Right renal cortex interstitium (tissue), 3 donors: ENCODE measurements at places on chromosomes 12 and 14. TPM values are rescaled to one million over a fixed set of nuclear protein-coding genes. Genes with fewer than 3 reads are reported as not detected.

GRCh38 chr14:63960926-63961567 is 108.2 kb downstream of the SYNE2 start:
- DNase-seq, result no peak

- no peak for DNase-seq
Observed at GRCh38 chr14:22558221-22558913, 30.7 kb downstream of the DAD1 start.

GRCh38 chr12:1360441-1361210 is 233.8 kb downstream of the FBXL14 start:
- no peak for DNase-seq

- no peak for DNase-seq
Observed at GRCh38 chr12:6178981-6179761, 21.0 kb upstream of the CD9 start.

- no peak for DNase-seq
Observed at GRCh38 chr12:55652352-55652751, 15.7 kb downstream of the OR10P1 start.

GRCh38 chr14:103594265-103594664 is 31.5 kb downstream of the COA8 start:
- no peak for DNase-seq

- DNase-seq, result no peak
Observed at GRCh38 chr14:72711936-72712335, 182.0 kb downstream of the DPF3 start.

- no peak for DNase-seq
Observed at GRCh38 chr14:78103271-78103670, 66.9 kb upstream of the NRXN3 start.

GRCh38 chr12:8609061-8609570 is 3.5 kb downstream of the AICDA start:
- DNase-seq, result no peak

- no peak for DNase-seq
Observed at GRCh38 chr12:16119618-16120415, 157.7 kb downstream of the SLC15A5 start.

GRCh38 chr12:113840401-113841042 is 125.6 kb downstream of the RBM19 start:
- no peak for DNase-seq

DNA sequence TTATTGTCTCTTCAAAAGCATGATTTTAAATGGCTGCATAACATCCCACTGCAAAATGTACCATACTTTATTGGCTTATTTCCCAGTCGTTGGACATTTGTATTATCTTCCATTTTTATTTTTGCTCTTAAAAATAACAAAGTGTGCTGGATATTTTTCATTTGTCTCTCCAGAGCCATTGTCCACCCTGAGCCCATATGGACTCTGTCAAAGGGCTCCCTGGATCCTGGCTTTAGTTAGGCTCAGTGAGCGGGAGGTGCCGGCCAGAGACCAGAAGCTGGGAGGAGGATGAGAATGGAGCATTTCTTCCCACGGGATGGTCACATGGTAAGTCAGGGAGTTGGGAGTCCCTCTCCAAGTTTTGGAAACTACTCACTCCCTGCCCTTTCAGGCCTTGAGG is 296.9 kb downstream of the NUAK1 start:
- peak; percentile 39 for DNase-seq

DNA sequence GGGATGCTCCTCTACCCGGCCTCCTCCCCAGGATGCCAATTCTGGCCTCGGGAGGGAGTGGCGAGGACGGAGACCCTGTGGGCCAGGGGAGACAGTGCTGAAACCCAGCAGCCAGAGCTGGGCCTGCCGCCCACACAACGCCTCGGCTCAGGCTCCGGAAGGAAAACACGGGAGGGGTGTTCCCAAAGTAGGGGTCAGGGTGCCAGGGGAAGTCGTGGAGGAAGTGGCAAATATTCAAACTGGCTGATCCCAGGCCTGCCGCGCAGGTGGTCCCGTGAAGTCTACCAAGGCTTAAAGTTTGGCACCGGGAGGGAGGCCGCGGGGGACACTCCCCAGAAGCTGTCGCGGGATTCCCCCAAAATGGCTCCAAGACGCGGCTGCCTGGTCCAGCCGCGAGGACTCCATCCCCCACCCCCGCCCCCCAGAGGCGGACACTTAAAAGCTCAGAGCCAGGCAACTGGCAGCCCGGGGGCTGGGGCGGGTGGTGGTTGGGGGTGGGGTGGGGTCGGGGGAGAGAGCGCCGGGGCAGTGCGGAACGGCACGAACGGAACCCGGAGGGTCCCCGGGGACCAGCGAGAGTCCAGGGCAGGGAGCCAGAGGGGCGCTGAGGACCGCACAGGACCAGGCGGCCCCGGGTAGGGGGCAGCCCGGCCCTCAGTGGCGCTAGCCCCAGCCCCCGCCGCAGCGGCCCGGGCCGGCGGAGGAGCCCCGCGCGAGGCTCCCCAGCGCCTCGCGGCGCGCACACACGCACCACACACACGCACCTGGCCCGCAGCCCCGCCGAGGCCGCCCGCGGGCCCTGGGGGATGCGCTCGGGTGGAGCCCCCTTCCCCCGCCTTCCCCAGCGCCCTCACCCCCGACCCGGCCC is 20.0 kb downstream of the BEGAIN start:
- no peak for DNase-seq

DNA sequence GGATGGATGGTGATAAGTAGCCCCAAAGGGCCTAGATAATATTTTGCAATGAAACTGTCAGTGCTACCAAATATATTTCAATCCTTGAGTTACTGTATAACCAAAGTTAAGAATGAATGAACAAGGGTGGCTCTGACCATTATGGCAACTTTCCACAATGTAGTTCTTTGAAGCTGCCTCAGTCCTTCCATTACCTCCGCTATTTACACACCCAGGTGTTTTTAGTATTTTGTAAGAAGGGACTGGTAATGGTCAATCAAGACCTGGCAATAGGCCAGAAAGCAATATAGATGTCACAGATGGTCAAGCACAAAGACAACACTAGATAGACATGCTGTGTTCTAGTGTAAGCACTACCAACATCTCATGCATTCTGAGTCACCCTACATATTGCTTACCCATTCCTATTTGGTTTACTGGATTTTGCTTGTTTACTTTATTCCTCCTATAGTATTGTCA is 16.3 kb downstream of the DUSP16 start:
- no peak for DNase-seq

GRCh38 chr14:105145381-105146180 is 23.0 kb downstream of the JAG2 start:
- DNase-seq, result no peak

GPR65 gene
- 0.53 TPM for polyA plus RNA-seq

PAWR gene
- polyA plus RNA-seq, result 73.2 TPM

SLC38A4 gene
- polyA plus RNA-seq, result 29.6 TPM

PPP1R36 gene
- polyA plus RNA-seq, result 1.1 TPM

FIGNL2 gene
- 3.3 TPM for polyA plus RNA-seq

IQSEC3 gene
- 6.7 TPM for polyA plus RNA-seq

ABCC9 gene
- polyA plus RNA-seq, result 22.5 TPM

ART4 gene
- 0.10 TPM for polyA plus RNA-seq

TAS2R42 gene
- polyA plus RNA-seq, result not detected

CMKLR1 gene
- polyA plus RNA-seq, result 5.4 TPM

C14orf132 gene
- 31.1 TPM for polyA plus RNA-seq

REM2 gene
- 1.2 TPM for polyA plus RNA-seq
